Right cardiac atrium (tissue), 5 donors: ENCODE measurements at places on chromosomes 12 and 14.

GRCh38 chr12:90333424-90333823 is 621.6 kb downstream of the CCER1 start:
- DNase-seq, result no peak

- peak; percentile 42 for DNase-seq
Measured at GRCh38 chr14:38207736-38208617, at the start of gene SSTR1. Gene SSTR1, plus strand, starts transcription at chr14:38207904. Its CDS starts 1,486 bp downstream, at chr14:38209390.

DNA sequence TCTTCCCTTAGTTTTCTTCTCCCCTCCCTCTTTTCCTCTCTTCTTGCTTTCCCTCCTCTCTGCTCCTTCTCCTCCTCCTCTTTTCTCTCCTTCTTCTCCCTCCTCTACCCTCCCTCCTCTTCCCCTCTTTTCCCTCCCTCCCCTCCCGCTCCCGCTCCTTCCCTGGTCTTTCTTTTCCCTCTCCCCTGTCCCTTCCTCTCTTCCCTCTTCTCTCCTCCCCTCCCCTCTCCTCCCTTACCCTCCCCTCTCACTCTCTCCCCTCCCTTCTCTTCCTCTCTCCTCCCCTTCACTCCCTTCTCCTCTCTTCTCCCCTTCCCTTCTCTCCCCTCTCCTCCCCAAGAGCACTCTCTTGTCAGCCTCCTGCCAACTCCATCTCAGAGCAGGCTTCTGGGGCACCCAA is 17.4 kb upstream of the FBXO21 start:
- no peak for DNase-seq

GRCh38 chr12:28035500-28035899 is 63.0 kb upstream of the PTHLH start:
- DNase-seq, result no peak
